IPS-NIHi11 (cell line): ENCODE measurements at places on chromosomes 1 and 21.

DNA sequence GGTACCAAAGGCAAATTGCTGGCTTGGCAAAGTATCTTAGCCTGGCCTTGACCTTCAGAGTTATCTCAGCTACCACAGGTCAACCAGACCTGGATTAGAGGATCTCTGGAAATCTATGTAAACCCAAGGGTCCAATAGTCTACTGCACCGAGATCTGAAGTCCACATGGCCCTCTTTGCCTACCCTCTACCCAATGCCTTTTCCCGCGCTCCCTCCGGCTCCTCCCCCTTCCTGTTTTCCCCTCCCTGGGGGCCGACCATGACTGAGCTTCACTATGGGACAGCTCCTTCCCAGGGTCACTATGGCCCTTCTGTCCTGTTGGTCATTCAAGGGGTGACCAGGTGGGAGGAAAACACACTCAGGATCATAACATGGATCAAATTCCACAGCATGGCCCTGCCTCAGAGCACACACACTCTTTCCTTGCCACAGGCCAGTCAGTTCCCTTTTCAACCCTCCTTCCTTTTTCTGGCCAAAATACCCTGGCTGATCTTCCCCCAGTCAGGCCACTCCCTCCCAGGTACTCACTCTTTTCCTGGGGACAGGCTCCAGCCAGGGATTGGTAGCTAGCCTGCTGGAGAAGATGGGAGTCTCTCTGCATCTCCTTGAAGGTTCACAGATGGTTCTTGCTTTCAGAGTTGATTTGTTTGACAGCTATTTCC lies 19.1 kb upstream of the TMEM183A start:
- no peak for DNase-seq

GRCh38 chr1:205438213-205439158 lies 16.6 kb upstream of the LEMD1 start:
- DNase-seq = peak; percentile 58

- peak; percentile 76 for DNase-seq
These were observed 64.3 kb upstream of the TRABD2B start for GRCh38 chr1:48061162-48062136.

GRCh38 chr1:16178596-16179497 lies 23.0 kb upstream of the EPHA2 start:
- DNase-seq = no peak

- DNase-seq = no peak
These were observed 41.3 kb upstream of the FHAD1 start for GRCh38 chr1:15205586-15206346.

GRCh38 chr1:228304766-228305395 lies 97.0 kb downstream of the OBSCN start:
- DNase-seq = no peak

GRCh38 chr1:207850621-207851407 lies 60.1 kb downstream of the CD34 start:
- DNase-seq = no peak

DNA sequence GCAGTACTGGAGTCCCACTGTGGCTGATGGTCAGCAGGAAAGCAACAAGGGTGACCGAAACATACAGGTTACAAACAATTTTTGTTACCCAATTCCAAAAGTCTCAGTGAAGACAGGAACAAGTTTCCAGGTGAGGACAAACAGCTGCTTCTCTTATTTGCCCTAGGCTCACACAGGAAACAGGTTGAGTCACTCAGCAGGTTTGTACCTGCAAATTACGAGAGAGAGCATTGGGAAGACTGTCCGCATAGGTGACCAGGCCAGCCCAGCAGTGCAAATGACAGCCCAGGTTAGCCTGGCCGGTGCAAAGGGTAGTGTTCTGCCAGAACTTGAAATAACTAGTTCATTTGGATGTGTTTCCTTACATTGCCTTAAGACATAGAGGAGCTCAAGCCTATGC lies 40.0 kb upstream of the DSCAM start:
- DNase-seq = no peak

GRCh38 chr1:227741166-227741870 lies 6.1 kb downstream of the SNAP47 start:
- DNase-seq = no peak

DNA sequence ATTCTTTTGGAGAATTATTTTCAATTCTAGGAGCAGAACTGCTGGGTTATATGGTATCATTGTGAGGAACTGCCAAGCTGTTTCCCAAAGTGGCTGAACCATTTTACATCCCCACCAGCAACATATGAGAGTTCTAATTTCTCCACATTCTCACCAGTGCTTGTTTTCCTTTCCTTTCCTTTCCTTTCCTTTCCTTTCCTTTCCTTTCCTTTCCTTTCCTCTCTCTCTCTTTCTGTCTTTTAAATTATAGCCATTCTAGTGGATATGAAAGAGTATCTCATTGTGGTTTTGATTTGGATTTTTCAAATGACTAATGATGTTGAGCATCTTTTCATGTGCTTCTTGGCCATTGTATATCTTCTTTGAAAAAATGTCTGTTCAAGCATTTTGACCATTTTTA lies 45.3 kb downstream of the RUNX3 start:
- DNase-seq = no peak

- no peak for DNase-seq
These were observed 20.0 kb downstream of the YIPF1 start for GRCh38 chr1:53869454-53870117.

- DNase-seq = no peak
These were observed 88.4 kb downstream of the PROX1 start for GRCh38 chr1:214075999-214076707.

DNA sequence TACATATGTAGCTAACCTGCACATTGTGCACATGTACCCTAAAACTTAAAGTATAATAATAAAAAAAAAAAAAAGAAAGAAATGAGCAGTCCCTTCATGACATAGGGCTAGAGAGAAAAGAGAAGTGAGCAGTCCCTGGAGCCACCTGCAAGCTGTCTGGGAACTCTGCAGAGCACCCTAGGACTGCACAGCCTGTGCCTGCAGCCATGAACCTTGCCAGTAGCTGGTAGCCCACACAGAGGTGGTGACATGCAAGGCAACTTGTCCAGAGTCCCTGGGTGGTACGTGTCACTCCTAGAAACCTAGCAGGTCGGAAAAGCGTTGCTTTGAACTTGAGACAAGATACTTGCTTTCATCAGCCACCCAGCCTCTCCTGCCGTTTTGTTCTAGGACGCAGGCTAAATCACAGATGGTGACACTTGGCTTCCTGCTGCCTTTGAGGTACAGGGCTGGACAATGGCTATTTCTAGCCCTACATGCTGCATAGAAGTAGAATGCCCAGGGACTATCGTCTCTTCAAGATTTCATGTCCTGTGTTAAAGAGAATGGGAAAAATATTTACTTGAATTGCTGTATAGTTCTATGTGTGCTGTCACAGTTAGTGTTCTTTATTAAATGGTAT lies 260.9 kb downstream of the LTN1 start:
- no peak for DNase-seq

DNA sequence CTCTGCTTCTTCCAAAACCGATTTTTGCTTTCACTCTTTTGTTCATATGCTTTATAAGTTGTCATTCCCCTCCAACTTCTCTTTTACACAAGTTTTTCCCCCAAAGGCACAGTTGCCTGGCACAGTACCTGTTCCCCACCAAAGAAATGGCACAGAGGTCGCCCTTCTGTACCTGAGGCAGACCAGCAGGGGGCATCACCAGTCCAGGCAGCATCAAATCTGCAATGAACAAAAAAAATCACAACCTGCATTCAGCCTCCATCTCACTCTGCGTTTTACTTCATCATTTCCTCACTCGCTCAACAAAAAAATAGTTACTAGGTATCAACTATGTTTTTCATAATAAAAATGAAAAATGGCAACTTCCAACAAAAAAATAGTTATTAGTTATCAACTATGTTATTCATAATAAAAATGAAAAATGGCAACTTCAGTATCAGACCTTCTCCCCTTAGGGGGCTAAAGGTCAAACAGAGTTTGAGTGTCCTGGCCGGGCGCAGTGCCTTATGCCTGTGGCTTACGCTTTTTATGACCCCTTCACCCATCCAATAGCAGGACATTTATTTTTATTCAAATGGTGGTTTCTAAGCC lies 4.1 kb downstream of the EIF2D start:
- DNase-seq = peak; percentile 59

DNA sequence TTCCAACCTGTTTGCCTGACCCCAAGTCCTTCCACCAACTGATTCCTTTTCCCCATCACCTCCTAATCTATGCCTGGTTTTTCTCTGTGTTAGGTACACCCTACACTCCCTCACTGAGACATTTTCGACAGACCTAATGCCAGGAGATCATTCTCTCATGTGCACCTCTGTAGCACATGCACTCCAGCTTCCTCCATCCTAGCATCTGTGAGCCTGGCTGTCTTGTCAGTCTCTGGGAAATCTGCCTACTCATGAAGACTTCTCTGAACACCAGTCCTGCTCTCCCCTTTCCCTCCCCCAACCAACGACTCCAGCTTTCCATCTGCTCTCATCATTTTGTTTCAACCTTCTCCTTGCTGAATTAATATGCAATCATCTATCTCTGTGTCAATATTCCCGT lies 987 bp downstream of the MED8 start:
- DNase-seq = no peak

GRCh38 chr21:27647921-27648320 lies 681.0 kb upstream of the ADAMTS5 start:
- DNase-seq = no peak

- DNase-seq = no peak
These were observed 124.5 kb downstream of the PTPRC start for GRCh38 chr1:198763298-198763714.

DNA sequence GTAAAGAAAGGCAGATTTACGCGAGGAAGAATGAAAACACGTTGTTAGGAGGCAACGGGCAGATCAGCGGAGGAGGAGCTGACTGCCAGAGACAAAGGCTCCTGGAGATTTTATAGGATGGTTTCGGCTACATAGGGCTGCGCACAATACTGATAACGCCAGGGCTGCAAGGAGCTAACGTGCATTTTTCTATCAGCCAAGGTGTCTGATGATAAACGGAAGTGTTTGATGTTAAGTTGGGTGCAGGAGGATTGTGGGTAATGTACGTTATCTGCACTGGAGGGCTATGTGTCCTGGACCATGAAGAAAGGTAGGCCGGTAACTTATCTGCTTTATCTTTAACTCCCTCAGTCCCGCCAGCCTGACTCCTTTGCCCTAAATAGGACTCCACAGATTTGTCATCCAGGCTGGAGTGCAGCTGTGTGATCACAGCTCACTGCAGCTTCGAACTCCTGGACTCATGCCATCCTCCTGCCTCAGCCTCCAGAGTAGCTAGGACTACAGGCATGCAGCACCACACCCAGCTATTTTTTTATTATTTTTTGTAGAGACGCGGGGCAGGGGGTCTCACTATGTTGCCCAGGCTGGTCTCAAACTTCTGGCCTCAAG lies 29.6 kb downstream of the SETD4 start:
- no peak for DNase-seq

DNA sequence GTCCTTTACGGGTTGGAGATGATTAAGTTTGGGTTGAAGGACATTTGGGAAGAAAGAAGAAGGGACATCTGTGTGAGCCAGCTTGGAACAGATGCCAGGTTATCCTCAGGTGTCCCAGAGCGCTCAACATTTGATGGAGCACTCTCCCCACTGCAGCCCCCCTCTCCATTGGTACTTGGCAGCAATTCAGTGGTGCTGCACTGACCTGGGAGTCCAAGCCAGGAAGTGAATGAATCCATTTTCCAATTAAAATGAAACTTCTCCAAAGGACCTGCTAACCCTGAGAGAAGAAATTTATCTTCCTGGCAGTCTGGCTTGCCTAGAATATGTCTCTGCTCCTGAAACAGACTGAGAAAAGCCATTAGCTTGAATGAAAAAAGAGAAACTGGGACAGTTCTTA lies 67.1 kb downstream of the FGGY start:
- DNase-seq = no peak

DNA sequence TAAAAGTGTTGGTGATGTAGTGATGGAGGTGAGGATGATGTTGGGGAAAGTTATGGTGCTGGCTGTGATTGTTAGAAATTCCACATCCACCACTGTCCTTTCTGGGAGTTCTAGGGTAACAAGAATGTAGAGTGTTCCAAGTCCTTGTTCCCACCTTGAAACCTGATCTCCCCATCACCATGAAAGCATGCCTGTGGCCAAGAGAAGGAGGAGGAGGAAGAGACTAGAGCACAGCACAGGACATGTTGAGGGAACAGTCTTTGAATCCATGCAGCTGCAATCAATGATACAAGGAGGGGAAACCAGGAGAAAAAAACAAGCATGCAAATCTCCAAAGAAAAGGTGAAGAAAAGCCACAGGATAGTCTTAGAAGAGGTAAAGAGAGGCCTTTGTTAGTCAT lies 45.9 kb upstream of the ARTN start:
- peak; percentile 53 for DNase-seq

GRCh38 chr1:173997791-173998190 lies 24.4 kb downstream of the RC3H1 start:
- no peak for DNase-seq

DNA sequence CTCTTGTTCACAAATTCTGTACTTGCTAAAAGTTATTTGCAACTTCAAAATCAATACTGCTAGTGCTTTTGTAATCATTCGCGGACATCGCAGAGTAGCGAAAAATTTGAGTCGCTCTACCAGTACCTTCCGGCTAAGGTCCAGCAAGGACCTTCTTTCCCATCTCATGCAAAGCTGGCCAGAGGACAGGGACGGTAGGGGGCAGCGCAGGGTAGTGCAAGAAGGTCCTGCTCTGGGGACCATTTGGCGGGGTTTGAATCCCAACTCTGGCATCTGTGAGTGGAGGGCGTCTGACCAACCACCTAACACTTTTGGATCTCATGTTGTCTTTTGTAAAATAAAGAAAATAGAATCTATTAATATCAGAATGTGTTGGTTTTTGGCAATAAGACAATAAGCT lies 258.3 kb downstream of the SPATA17 start:
- peak; percentile 50 for DNase-seq

GRCh38 chr1:39104158-39105060 lies 78.3 kb downstream of the NDUFS5 start:
- DNase-seq = no peak

DNA sequence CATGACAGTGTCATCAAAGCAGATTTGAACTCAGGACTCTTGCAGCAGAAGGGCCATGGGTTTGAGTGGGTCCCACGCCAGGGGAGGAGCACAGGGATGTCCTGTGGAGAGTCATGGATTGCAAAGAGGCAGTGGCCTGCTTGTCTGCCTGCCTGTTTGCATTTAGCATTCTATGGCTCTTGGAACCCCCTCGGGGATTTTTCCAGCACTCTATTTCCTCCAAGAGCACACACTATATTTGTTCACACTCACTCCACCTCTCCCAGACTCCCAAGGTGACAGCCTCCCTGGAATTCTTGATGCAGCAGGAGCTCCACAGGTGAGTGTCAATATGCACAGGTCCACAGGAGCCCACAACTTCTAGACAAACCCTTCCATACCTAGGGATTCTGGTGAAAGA lies 73.1 kb upstream of the LRRN2 start:
- DNase-seq = no peak

- no peak for DNase-seq
These were observed 7.7 kb downstream of the IFNLR1 start for GRCh38 chr1:24179251-24179840.
